ENCODE measurements at places on chromosomes 6 and 20.
A peak's percentile ranks its signal among the peaks of the same experiment; 100 is the strongest.

DNA sequence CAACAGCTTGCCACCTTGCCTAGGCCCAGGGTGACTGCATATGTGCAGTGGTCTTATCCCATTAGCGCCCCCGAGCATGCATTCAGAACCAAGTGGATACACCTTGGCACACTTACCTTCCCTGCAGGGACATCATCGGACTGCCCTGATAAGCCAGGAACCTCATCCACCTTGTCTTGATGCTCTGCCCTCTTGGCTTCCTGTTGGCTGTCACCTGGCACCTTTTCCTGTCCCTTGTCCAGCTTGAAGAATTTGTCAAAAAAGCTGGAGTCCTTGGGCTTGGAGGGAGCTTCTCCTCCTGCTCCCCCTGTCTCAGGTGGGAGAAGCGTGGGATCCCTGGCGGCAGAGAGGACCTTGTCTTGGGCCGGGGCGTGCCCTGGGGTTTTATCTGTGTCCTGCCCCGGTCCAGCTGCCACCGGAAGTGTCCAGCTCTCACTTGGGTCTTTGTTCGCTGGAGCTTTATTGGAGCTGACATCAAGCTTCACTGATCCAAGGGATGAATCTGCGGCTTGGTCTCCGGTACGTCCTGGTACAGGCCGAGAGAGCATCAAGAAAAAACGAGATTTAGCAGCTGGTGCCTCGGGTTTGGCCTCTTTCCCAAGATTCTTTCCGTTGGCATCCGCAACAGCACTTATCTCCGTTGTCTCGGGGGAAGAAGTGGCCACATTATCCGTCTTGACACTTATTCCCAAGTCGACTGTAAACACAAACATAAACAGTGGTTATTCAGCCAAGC, 42.0 kb downstream of the BCAS1 start:
- no peak for DNase-seq

- DNase-seq, result no peak
These were observed 15.8 kb upstream of the TASP1 start for GRCh38 chr20:13654463-13655023.

DNA sequence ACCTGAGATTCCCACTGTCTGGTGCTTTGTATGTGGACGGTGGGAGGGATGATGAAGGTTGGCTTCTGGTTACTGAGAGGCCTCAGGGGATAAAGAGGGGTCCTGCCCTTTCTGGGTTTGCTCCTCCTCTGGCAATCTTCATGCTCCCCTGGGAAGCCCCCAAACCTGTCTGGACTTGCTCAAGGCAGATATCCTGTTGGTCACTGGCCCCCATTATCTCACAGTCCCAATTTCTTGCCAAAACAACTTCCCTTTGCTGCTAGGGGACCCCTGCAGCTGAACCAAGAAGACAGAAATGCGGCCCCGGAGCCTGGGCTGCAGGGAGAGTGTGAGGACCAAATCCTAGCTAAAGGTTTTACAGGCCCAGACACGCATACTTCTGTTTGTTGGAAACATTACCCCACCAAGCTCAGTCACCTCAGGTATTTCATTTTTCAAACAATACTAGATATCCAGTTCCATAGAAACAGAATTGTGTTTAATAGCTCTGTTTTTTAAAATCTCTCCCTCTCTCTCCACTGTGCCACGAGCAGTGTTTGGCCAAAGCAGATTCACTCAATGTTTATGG, 63.4 kb upstream of the MRPS10 start:
- no peak for DNase-seq

GRCh38 chr20:57480444-57481160, 44.3 kb downstream of the CTCFL start:
- no peak for DNase-seq

DNA sequence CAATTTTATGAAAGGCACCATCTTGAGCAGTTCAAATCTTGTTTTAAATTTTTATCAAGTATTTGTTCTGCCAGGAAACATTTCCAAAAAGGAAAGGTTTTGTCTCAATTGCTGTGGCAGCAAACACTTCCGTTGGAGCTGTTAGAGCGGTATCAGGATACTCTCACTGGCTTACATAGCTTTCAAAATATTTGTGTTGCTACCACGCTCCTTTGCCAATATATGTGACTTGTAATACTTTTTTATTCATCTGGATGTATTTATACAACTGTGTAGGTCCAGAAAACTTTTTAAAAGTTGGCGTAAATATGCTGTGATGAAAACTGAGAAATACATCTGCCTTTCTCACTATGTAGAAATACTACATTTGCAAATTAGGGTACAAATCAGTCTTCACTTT, 37.8 kb upstream of the NHSL1 start:
- DNase-seq, result no peak

- DNase-seq, result no peak
These were observed 113.9 kb upstream of the CST7 start for GRCh38 chr20:24835195-24835594.

GRCh38 chr6:67630146-67630545, 1004.9 kb upstream of the ADGRB3 start:
- no peak for DNase-seq

DNA sequence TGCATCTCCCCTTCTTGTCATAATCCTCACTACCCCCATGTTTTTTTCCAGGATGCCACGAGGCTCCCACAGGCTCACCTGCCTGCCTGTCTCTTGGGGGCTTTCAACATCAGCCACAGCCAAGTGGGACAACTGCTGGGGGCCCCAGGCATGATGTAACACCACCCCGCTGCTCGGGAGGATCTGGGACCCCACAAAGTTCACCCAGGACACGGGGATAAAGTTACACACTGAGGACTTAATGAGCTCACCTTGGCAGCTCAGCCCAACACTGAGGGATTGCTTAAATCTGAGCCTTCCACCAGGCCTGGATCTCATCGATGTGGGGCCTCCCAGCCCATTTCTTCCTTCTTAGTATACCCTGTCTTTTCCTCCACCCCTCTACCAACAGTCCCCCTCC, 56.4 kb upstream of the NNAT start:
- peak; percentile 49 for DNase-seq

GRCh38 chr6:159468994-159469393, 224.0 kb downstream of the SOD2 start:
- no peak for DNase-seq

GRCh38 chr20:61308477-61308774, 56.4 kb downstream of the CDH4 start:
- DNase-seq, result no peak

DNA sequence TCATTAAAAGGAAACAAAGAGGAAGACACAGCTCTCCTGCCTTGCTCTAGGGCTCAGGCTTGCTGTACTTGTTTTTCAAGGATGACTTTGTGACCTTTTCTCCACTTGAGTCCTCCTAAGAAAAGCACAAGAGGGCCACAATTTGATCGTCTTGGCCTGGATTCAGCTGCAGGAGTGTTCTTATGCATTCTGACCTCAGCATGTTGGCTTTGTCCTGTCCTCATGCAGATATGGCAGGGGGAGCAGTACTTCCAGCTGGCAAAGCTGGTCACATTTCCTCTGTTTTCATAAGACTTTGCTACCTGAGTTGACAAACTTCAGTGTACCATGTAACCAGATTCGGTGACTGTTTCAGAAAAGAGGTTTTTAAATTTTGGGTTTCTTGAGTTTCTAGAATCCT, 30.8 kb downstream of the KDM1B start:
- DNase-seq, result no peak

GRCh38 chr6:144153260-144153659, 2.9 kb downstream of the STX11 start:
- no peak for DNase-seq

- DNase-seq, result no peak
These were observed 49.6 kb downstream of the MOCS1 start for GRCh38 chr6:39884696-39885095.

DNA sequence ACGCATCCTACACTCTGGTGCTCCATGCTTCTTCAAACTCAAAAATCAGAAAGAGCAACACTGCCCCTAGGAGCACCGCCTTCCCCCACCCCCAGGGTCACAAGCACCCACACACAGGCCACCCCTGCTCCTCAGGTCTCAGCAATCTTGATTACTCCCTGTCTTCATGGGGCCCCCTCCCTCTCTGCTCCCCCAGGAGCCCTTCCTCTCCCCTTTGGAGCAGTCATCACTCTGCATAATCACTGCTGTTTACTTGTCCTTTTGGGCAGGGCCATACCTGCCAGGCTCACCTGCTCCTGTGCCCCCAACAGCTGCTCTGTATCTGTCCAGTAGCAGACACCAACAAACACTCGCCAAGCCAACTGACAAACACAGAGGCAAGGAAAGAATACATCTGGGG, 7.6 kb upstream of the SYNDIG1 start:
- DNase-seq, result no peak

DNA sequence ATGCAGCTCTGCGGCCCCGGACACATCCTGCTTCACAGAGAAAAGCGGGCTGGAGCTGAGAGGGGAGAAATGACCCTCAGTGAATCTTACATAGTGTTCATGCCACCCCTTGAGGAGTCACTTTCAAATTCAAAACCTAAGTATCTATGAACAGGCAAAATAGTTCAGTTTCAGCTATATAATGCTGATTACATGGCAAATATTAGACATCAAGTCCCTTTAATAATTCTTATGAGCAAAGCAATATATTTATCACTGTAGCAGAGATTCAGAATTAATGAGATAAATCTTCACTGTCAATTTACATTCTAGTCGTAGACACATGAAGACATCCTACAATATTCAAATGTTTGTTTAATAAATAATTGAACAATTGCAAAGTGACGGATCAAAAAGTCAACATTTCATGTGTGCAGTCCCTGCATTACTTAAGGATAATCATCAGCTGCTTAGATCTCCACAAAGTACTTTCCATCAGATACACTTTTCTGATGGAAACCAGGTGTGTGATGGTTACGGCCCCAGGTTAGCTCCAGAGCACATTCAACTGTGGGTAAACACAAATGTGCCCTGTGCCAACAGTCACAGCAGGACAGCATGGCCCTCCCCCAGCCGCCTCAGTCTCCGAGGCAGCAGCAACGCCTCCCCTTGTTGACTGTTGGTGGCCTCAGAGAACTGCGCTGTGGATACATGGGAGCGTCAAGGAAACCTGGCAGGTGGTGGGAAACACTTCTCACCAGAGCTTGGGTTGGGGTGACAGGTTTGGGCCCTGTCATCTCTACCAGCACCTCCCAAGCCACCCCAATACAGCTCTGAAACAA, 787 bp upstream of the PRR18 start:
- DNase-seq, result no peak

DNA sequence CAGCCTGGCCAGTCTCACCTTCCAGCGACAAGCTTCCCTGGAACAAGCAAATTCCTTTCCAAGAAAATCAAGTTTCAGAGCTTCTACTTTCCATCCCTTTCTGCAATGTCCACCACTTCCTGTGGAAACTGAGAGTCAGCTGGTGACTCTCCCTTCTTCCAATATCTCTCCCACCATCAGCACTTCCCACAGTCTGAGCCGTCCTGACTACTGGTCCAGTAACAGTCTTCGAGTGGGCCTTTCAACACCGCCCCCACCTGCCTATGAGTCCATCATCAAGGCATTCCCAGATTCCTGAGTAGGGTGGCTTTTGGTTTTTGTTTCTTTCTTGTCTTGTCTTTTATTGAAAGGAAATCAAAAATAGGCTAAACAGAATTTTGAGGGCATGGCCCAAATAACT, 24.3 kb downstream of the MYCT1 start:
- DNase-seq, result no peak

DNA sequence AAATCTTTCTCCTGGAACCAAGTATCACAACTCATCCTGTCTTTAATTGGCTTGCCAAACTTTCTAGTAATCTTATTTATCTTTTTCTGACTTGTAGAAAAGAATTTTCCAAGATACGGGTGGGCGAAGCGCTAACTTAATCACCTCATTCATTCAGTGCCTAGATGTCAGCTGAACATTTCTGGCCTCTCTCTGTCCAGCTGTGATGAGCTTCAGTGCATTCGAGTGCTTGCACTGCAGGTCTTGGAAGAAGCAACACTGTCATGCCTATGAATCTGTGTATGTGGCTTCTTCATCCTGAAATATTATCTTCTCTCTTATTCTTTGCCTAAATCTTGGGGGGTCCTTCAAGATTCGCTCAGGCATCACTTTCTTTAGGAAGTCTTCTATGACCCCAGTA, 16.3 kb upstream of the ENPP1 start:
- no peak for DNase-seq

DNA sequence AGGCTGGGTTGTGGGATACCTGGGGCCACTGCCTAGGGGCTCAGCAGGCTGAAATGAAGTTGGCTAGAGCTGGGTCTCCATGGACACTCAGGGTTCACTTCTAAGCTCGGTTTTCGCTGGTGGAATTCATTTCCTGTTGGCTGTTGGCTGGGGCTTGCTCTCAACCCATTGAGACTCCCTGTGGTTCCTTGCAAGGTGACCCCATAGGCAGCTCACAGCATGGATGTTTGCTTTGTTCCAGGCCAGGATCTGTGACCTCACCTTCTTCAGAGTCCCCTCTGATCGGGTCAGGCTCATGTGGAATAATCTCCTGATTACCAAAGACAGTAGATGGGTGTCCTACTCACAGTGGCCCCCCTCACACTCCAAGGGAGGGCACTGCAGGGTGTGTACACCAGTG, 229.3 kb downstream of the QKI start:
- no peak for DNase-seq

DNA sequence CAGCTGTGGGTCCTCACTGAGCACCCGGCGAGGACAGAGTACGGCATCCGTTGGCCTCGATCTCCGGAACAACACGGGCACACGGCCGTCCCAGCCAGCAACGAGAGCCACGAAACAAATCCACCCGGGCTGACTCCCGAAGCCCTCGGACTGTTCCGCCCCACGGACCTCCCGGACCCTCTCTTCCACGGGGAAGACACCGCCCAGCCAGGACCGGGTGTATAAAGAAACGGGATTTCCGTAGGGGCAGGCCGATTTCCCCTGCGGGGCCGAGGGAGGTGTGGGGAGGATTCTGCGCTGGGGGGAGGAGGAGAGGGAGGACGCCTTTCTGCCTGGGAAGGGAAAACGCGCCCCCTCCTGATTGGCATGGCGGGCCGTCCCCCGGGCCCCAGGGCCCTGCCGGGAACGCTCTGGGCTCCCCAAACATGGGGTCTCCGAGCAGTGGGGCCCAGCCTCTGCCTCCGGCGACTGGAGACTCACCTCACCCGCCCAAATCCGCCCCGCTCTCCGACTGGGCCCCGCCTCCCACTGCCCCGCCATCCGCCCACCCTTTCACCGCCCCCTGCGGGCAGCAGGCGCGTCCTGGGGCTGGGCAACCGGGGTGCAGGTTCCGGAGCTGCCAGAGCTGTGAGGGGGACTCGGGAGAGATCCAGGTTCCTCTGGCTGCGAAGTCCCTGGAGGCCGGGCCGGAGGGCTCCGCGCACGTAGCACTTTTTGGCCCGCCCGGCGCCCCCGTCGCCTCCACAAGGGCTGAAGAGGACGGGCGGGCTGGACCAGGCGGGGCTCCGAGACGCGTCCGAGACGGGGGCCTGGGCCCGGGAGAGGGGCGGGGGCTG, 679 bp upstream of the PPDPF start:
- peak; percentile 62 for DNase-seq

DNA sequence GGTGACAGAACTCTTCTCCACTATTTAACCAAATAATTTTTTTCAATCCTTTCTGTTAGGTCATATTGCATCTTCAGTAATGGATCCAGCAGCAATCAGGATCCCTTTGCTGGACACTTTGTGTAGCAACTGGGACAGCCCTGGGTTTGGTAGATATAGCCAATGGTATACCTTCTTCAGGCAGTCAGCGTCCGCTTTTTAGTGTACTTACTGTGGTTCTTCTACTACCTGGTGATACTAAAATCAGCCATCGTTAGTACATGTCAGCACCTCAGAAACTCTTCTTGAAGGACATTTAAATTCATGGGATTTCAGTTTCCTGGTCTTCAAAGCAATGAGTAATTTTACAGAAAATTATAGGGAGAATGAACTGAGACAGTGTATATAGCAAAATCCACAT, 93.5 kb downstream of the ADGRG6 start:
- no peak for DNase-seq

All from NCI-H82 (cell line).